ENCODE measurements at places on chromosomes 1 and 21.

GRCh38 chr1:208223136-208223535, 21.0 kb downstream of the PLXNA2 start:
- no peak for DNase-seq

DNA sequence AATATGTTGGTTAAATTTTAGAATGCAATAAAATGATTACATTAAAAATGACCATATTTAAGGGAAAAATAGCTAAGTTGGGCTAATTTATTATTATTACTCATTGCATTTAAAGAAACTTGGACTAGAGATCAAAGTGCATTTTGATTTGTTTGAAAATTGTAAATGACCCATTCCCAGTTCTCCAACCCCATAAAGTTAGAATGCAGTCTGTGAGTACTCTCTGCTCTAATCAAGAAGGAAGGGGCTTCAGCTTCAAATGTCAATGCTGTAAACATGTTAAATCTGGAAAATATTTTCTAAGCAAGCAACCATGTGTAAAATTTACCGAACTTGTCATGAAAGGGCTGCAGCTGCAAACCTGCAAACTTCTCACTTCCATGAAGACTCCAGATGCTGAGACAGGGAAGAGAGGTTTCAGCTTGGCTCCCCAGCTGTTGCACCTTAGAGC, 232.7 kb downstream of the TTLL7 start:
- no peak for DNase-seq

DNA sequence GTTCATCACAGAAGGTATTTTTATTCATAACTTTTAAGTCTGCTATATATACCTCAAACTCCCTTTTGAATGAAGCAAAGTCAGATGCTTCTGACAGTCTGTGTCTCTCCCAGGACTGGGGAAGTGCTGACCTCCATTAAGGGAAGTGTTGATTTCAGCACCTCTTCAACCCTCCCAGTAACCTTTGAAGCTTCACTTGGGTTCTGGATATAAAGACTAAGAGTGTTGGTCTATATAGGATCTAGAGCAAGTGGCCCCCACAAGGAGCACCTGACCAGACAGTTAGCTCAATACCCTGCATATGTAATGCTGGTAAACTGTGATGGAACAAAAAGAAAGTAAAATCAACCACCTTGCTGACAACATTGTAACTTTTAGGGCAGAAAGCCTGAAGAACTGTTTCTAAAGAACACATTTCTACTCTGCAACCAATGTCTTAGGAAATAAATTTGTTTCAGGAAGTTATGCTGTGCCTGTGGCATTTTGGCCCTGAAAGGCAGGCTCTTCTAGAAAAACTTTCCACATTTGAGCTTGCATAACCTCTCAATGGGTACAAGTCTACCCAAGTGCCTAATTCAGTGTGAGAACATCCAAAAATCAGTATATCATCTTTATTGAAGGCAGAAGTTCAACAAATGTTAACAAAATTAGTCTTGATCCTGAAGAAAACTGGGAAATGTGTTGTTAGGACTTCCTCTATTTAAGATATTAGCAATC, 865 bp upstream of the PTPN22 start:
- no peak for DNase-seq

DNA sequence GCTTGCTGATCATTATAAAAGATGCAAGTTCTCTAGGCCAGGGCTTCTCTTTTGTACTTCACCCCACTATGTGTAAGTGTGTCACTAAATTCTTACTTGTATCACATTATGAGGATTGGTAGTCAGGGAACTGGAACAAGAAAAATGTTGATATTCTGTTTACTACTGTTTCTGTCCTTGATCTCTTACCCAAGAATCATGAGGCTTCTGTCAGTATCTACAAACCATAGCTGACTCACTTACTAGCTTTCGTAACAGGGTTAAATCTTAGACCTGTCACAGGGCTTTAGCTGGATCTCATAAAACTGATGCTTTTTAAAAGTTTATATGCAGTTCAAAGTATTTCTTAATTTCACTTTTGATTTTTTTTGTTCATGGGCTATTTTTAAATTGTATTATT, 681.2 kb downstream of the PLPP3 start:
- no peak for DNase-seq

GRCh38 chr1:236753964-236754363, 41.1 kb upstream of the MTR start:
- DNase-seq, result no peak

DNA sequence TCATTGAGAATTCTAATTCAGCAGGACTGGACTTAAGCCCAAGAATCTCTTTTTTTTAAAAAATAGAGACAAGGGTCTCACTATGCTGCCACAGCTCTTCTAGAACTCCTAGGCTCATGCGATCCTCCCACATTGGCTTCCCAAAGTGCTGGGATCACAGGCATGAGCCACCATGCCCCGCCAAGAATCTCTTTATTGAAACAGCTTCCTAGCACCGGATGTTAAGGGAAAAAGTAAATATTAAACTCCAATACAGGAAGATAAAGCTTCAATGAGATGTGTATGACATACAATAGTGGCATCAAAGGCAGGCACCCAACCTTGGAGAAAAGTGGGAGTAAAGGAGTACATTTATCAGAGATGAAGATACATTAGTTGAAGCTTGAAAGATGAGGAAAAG, 25.5 kb downstream of the PUM1 start:
- DNase-seq, result no peak

GRCh38 chr1:197250616-197251015, 17.4 kb upstream of the CRB1 start:
- DNase-seq, result no peak

DNA sequence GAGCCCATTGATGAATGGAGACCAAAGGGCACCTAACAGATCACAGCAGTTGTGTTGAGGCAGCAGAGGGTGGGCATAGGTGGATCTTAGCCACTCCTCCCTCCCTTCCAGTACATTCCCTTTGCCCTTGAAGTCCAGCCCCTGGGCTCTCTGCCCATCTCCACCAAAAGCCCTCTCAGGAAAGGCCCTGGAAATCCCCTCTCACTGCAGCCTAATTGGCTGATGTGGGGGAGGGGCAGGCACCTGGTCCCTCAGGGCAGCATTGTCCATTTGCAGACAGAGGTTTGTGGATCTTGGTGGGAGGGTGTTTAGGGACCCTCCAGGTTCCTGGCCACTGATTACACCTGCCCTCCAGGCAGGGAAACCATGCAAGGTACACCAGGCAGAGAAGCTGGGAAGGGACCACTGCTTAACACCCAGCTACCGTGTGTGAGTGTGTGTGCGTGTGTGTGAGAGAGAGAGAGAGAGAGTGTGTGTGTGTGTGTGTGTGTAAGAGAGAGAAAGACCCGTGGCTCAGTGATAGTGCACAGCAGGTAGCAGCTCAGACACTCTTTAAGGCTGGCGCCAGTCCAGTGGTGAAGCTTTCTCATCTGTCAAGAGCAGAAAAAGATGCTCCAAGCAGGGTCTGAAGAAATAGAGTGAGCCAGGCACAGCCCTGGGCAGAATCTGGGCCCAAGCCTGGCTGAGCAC, 71.1 kb downstream of the MATN1 start:
- DNase-seq, result no peak

DNA sequence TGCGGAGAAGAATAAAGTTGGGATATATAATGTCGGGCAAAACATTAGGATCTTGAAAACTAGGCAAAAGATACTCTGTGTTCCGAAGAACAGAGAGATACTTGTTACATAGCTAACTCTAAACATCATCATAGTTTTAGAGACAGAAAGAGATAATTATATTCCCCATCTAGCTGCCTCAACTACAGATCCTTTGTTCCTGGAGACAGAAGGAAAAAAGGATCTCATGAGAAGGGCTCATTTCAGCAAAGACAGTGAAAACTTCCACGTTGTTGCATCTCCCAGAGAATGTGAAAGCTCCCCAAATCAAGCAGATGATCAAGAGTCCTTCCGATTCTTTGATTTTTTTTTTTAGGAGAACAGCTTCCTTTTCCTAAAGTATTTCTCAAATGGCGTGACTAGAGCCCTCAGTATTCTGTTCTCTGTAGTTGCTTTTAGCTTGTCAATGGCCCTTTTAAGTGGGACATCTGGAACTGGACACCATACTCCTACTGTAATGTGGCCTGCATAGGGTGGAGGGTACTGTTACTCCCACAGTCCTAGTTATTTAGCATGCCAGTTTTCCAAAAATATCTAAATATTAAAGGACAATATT, 1048.2 kb downstream of the TTLL7 start:
- no peak for DNase-seq

- DNase-seq, result peak; percentile 91
Measured at GRCh38 chr1:179228783-179229213, 679 bp downstream of the ABL2 start.

- DNase-seq, result no peak
Measured at GRCh38 chr1:109892561-109893368, 17.9 kb upstream of the CSF1 start.

GRCh38 chr1:183636334-183636682, 725 bp upstream of the ARPC5 start:
- DNase-seq, result no peak

DNA sequence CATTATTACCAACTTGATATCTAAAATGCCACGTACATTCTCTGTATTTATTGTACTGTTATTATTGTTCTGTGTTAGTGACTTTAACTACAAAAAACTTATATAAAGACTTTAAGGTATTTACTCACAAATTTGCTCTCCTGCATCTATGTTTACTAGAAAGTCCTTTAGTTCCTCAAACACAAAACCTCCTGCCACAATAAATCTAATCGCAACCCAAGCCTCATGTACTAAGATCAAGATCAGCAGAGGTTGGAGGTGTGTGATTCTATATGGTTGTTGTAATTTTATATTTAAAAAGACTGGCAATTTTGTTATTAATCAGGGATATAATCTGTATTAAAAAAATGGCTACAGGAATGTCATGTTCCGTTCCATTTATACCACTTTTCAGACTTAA, 68.6 kb downstream of the VAV3 start:
- DNase-seq, result no peak

DNA sequence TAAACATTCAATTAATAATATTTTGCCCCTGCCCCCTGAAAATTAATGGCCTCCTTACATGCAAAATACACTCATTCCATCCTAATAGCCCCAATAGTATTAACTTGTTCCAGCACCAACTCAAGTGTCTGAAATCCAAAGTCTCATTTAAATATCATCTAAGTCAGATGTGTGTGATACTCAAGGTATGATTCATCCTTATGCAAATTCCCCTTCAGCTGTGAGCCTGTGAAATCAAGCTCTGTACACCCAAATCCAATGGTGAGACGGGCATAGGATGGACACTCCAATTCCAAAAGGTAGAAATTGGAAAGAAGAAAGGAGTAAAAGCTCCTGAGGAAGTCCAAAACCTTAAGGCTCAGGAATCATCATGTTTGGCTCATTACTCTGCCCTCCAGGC, 83.5 kb downstream of the HHAT start:
- no peak for DNase-seq

- DNase-seq, result no peak
Measured at GRCh38 chr1:215521279-215521678, 45.8 kb upstream of the KCTD3 start.

GRCh38 chr1:113073479-113073950, 517 bp downstream of the LRIG2 start:
- peak; percentile 65 for DNase-seq

GRCh38 chr1:201375169-201375568, 2.3 kb downstream of the TNNT2 start:
- peak; percentile 64 for DNase-seq

DNA sequence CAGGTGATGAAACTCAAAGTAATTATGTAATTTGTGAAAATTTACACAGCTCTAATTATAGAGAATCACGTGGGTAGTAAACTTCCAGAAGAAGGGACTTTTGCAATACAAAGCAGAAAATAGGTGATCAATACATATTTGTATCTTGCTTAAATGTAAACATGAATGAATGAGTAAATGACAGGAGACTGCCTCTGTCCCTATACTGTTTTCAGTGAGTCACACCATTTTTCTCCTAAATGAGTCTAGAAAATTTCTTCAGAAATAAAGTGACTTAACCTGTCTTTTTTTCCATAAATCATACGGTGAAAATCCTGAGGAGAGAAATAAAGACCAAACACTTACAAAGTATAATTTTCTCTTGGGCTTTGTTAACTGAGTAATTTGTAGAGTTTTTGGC, 11.9 kb downstream of the RAP1A start:
- no peak for DNase-seq

DNA sequence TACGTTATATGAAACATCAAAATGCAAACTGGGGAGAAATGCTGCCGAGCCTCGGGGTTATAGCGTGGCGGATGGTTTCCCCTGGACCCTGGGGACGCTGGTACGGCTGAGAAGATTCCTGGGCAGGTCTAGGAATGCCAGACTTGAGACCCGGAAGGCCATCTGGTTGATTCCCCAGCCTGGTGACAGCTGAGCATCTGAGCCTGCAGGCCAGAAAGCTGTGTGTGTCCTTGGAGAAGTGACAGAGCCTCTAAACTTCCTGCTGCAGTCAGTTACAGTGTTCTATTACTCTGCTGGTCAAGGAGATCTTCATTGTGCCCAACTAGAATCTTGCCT, 2.3 kb downstream of the VASH2 start:
- peak; percentile 22 for DNase-seq

- DNase-seq, result no peak
Measured at GRCh38 chr1:53219711-53220110, 723 bp downstream of the CZIB start.

- no peak for DNase-seq
Measured at GRCh38 chr1:117812869-117813511, 116.4 kb downstream of the GDAP2 start.

DNA sequence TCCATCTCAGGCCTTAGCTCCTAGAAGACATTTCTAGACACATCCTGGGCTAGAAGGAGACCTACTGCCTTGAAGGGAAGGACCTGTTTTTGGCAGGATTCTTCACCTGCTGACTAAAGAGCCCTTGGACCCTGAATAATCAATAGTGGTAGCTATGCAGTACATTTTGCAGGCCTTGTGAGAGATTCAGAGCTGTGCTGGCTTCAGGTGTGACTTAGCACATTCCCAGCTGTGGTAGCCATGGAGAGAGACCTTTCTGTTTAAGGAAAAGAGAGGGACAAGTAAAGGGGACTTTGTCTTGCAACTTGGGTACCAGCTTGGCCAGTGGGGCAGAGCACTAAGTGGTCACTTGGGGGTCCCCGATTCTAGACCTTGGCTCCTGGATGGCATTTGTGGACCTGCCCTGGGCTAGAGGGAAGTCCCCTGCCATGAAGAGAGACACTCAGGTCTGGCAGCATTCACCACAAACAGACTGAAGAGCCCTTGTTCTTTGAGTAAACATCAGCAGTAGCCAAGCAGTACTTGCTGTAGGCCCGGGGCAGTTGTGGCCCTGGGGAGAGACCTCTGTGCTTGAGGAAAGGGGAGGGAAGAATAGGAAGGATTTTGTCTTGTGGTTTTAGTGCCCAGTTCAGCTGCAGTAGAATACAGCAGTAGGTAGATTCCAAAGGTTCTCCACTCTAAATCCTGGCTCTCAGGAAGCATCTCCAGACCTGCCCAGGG, 26.2 kb upstream of the CD1A start:
- no peak for DNase-seq

GRCh38 chr21:36166705-36167104, 10.1 kb downstream of the DOP1B start:
- DNase-seq, result peak; percentile 94

GRCh38 chr21:45926281-45926680, 55.3 kb upstream of the COL6A1 start:
- no peak for DNase-seq

GRCh38 chr1:83829106-83829505, 169.8 kb downstream of the TTLL7 start:
- DNase-seq, result no peak
